ENCODE measurements at places on chromosomes 6 and 20.

DNA sequence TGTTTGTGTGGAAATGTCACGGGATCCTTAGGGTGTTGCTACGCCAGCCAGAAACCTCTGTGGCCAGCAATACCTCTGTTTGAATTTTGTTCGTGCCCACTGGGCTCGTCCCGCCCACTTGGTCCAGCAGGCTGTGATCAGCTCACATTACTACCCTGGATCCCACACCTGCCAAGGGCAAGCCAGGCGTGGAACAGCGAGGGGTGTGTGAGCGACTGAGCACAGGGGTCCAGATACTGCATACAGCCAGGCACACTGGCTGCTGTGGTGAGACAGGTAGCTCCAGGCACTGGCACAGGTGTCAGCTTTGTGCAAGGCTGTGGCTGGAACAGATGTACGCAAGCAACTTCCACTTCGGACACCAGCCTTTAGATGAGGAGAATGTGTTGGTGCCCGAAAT lies 718.9 kb downstream of the EPHA7 start:
- DNase-seq, result no peak

DNA sequence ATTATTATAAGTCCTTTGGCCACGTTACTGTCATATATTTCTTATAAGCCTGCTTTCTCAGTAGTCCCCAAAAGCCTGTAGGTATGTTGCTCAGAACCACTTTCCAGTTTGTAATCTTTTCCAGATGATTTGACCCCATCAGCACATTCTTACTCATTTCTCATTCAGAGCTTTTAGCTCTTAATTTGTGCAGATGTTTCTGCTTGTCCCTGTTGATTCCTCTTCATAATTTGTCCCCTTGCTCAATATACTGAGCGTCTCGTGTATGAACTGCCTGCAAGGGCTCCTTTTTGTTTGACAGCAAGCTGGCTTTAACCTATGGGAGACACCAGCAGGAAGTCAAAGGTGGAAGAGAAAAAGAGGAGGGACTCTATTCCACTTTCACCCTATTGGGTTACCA lies 733.8 kb upstream of the GJE1 start:
- no peak for DNase-seq

GRCh38 chr6:33965766-33966165 lies 162.0 kb upstream of the MLN start:
- no peak for DNase-seq

DNA sequence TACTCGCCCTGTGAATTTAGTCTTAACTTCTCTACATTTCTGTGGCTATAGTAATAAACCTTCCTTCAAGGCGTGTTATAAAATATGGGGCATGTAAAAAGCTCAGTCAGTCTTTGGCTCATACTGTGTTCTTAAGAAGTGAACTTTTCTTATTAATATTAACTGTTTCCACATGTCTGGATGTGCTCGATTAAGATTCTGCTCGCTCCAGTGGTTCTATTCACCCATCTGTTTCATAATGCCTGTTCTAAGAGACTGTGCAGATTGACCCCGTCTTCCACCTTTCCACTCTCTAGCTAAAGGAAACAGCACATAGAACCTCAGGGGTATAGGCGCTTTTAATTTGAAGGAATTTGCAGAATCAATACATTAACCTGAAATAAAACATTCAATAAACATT lies 99.9 kb downstream of the L3MBTL3 start:
- DNase-seq, result no peak

GRCh38 chr6:117558818-117559217 lies 43.5 kb downstream of the GOPC start:
- DNase-seq, result no peak

DNA sequence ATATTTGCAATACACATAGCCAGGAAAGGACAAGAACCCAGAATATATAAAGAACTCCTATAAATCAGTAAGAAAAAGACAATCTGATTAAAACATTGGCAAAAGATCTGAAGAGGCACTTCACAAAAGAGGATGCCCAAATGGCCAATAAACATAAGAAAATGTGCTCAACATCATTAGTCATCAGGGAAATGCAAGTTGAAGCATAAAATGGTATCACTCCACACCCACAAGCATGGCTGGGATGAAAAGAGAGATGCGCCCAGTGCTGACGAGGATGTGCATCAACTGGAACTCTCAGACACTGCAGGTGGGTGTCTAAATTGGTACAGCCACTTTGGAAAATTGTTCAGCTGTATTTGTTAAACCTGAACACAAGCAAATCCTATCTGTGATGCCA lies 42.4 kb upstream of the MLN start:
- no peak for DNase-seq

DNA sequence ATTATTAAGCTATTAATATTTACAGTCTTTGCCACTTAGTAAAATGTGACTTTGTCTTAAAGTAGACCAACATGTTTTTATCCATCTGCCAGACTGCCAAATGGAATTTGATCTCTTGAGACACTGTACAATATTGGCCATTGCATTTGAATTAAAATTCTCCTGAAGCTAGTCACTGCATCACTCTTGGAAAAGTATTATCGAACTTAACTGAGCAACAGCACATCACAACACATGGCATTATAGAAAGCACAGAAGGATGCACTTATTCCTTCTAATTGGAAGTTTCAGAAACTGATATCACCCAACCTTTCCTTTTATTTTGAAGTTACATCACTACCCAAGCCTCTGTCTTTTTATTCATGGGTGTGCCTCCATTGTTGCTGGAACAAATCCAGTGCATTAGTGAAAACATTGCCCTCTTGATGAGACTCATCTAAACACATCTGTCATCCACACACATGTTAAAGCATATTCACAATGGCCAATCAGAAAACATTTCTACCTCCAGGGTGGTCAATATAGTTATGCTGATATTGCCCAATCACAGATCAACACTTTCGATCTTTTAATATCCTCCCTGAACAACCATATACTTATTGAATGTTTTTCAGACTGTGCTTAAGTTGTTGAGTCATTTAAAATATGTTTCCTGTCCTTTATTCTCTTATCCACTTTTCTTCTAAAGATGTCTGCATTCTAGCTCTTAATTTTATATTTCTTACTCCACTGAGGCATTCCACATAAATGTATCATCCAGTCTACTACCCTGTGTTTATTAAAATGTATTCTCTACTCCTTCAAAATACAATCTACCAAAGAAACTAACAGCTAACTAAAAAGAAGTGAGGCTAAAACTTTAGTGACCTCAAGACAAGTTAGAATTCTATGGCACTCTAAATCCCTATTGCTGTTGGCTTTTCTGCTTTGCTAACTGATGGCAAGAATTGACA lies 535.0 kb downstream of the RFPL4B start:
- no peak for DNase-seq

DNA sequence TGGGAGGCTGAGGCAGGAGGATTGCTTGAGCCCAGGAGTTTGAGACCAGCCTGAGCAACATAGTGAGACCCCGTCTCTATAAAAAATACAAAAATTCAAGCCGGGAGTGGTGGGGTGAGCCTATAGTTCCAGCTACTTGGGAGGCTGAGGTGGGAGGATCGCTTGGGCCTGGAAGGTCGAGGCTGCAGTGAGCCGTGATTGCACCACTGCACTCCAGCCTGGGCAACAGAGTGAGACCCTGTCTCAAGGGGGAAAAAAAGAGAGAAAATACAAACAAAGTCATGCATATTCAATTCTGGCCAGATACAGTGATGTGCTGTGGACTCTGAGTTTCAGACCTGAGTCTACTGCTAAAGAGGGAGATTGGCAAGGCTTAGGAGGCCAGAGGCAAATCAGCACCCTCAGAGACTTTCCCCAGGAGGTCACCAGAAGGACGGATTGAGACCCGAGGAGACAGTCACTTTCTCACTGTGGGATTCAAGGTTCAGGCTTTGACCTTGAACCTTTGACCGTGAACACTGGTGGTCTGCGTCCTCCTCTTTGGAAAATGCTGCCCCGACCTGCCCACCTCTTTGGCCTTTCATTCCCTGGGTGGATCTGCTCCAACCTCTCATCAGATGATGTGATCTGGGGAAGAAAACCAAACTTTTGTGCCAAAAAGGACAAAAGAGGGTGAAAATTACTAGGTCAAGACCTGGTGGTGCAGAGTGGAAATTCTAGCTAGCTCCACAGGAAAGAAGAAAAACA lies 31.2 kb downstream of the TGM2 start:
- DNase-seq, result no peak

GRCh38 chr20:51253280-51253679 lies 230.4 kb upstream of the KCNG1 start:
- DNase-seq, result no peak

DNA sequence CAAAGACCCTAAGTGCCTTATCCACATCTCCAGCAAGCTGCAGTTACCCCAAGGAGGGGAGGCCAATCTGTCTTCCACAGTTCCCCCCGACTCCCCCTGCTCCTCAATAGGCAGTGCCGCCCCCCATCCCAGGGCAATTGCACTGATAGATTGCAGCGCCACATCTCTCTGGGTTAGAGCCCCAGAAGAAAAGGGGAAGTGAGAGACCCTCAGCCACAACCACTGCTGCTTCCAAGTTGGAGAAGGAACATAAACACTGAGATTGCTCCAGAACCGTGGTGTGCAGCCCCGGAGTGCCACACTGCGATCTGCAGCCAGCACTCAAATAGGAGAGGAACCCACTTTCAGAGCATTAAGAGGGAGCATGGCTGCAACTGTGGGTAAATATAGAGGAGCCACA lies 101.5 kb downstream of the RWDD2A start:
- no peak for DNase-seq

GRCh38 chr6:42021847-42022754 lies 28.2 kb upstream of the TAF8 start:
- DNase-seq, result peak; percentile 85

- DNase-seq, result peak; percentile 66
These were observed 205.5 kb downstream of the ZNF217 start for GRCh38 chr20:53387983-53388675.

GRCh38 chr20:63119121-63119962 lies 96.6 kb downstream of the YTHDF1 start:
- no peak for DNase-seq

DNA sequence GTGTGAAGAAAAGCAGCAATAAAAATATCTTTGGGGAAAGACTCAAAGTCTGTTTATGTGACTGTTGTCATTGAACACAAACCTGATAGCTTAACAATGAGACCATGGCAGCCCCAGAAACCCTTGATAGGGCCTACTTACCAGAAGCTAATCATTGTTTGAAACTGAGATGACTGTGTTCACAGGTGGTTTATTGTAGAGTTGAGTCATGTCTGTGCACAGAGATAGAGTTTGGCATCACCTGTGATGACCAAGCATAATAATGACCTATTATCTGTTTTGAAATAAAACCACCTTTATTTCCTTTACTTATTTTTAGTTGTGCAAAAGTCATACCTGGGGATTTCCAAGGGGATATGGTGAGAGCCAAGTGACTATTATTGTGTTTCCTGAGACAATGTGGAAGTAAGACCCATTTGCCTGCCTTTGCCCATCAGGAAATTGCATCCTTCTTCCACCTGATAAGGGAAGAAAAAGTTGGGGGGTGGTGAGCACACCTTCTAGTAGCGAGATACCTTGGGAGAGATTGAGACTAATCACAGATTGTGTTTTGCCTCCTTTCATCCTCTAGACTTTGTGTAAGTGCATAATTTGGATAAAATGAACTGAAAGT lies 456.9 kb upstream of the JAG1 start:
- DNase-seq, result no peak

DNA sequence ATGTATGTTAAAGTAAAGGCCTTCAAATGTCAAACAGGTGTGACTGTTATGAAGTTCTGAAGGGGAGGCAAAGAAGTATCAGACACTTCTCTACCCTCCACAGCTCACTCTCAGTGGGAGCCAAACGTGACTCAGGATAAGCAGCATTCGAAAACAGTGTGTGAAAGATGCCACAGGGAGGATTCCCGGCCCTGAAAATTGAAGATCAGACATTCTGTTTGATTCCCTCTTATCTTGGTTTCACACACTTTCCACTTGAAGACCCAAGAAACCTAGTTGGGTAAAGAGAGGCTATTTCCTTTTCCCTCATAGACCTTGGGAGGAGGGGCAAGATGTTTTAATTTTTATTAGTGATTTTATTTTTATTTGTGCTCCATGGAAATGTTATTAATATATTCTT lies 164.2 kb upstream of the SUPT3H start:
- no peak for DNase-seq

GRCh38 chr6:5941188-5941587 lies 65.5 kb downstream of the NRN1 start:
- no peak for DNase-seq

- DNase-seq, result peak; percentile 83
These were observed 535 bp downstream of the EXOC2 start for GRCh38 chr6:692356-692851.

DNA sequence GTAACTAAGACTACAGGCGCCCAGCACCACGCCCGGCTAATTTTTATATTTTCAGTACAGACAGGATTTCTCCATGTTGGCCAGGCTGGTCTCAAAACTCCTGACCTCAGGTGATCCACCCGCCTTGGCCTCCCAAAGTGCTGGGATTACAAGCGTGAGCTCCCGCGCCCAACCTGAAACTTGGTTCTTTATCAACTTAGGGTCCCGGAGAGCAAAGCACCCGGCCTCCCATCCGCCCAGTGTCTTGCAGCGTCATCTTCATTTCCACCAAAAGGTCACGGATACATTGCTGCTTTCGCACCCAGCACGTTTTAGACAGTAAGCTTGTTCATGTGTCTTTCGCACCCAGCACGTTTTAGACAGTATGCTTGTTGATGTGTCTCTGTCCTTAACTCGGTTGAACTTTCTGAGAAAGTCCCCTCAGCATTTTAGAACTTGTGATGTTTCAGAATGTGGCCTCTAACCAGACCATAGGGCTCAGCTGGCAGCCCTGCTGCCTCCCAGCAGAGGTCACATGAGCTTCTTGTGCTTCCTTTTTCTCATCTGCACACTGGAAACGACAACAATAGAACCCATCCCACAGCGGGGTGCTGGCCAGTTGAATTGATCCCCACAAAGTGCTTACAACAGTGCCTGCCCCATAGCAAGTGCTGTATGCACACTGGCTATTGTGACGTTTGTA lies 48.8 kb downstream of the PRR18 start:
- no peak for DNase-seq

DNA sequence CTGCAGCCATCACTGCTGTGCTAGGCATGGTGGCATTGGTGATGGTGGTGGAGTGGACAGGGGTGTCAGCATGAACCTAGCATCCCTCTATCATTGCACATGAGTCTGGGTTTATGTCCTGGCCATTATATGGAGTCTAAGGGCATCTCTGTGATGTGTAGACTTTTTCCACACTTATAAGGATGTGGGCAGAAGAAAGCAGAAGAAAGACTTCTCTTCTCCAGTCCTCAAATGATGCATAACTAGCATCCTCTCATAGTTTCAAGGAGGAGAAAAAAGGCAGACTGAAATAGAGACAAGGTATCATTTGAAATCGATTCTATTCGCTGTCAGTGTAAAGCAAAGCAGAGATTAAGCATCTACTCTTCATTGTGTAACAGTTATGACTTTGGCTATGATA lies 140.0 kb upstream of the ATXN1 start:
- DNase-seq, result no peak

- DNase-seq, result peak; percentile 70
These were observed 68.0 kb downstream of the PLAGL1 start for GRCh38 chr6:143940011-143940597.

GRCh38 chr6:17022604-17023003 lies 79.2 kb upstream of the STMND1 start:
- no peak for DNase-seq

DNA sequence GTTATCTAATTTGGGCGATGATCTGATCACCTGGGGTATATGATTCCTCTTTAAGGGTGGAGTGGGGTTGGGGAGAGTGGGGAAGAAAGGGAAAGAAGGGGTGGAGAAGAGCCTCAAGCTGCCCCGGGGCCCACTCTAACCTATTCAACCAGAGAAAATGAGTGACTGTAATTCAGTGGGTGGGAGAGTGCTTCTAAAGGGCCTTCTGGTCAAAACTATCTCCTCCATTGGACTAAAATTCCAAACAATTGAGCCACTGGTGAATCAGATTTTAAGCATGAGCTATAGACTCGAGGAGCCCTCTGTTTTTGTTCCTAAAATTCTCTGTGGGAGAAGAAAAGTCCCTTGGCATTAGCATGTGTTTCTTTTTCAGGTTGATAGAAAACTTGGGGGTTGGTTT lies 296.8 kb downstream of the CLIC5 start:
- DNase-seq, result no peak
